ENCODE measurements at places on chromosomes 4 and X.
A peak's percentile ranks its signal among the peaks of the same experiment; 100 is the strongest.

DNA sequence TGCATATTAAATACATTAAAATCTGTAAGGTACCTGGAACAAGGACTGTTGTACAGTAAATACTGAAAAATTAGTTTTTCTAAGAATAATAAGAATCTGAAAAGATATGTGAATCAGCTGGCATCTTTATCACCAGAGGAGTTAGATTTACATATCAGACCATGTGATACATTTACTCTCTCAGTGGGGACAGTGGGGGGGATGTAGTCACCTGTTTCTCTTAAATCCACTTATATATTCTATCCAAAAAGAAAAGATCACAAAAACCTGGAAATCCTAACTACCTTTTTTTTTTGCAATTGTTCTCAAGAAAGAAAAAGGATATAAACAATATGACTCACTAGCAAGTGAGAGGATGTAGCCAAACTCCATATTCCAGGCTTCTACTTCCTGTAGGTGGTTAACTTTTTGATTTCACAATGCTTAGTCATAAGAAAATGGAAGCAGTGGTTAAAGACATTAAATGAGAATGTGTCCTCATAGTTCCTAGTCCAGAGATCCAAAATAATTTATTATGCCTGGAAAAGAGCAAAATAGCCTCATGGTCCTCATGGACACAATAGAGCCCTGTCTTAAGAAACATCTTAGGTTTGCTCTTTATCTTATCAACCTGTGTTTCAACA, 22.5 kb upstream of the MYOZ2 start:
- peak; percentile 21 for DNase-seq

- DNase-seq, result no peak
These were observed 194.6 kb downstream of the MAML3 start for GRCh38 chr4:139959396-139959795.

- peak; percentile 65 for DNase-seq
These were observed 43.1 kb downstream of the ADAMTS3 start for GRCh38 chr4:72525938-72526337.

DNA sequence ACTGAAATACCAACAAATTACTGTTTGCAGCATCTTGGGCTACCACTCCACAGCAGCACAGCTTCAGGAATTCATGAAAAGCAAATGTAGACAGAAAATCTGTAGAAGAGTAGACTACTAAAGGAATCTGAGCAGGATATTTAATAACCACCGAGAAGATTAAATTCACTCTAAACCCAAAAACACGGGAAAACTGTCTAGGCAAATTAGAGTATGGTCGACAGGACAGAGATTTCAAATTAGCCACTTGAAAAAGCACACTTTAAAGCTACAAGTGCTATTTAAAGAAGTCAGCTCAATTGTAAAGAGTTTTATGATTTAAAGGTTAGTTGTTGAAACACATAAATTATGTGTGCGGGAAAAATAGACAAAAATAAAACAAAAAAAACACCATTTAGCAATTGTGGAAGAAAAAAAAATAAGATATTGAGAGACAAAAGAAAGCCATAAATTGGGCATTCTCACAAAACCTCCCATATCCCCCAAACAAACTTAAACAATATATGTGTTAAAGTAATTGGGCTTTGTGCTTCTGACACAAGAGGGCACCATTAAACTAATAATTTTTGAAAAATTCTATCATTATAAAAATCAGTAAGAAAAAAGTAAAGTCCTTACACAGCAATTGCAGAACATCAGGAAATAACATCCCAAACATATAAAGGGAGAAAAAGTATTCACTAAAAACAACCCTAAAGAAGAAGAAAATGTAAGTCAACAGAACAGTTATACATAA, 880.8 kb downstream of the TECRL start:
- DNase-seq, result no peak

- DNase-seq, result no peak
These were observed 42.6 kb upstream of the IL13RA2 start for GRCh38 chrX:115060013-115060412.

DNA sequence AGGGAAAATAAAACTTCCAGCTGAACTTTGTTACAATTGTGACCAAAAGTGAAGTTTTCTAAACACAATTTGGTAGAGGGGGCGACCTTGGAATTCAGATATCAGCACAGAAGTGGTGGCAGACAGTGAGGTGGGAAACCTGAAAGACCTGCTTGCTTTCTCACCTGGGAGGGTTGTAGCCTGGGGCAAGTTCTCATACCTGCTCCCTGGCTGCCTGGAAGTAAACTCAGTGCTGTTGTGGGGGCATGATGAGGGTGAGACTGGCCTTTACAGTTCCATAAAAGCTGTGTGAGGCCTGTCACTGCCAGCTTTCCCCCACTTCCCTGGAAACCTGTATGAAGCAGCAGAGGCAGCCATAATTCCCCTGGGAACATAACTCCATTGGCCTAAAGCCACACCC, 1180.2 kb downstream of the FAM133A start:
- DNase-seq, result no peak

GRCh38 chrX:74923942-74924448, 1.3 kb downstream of the NEXMIF start:
- DNase-seq, result no peak

- no peak for DNase-seq
These were observed 8.7 kb upstream of the SHOX start for GRCh38 chrX:621705-622503.

GRCh38 chr4:152278172-152278504, 257.8 kb downstream of the FBXW7 start:
- DNase-seq, result no peak

DNA sequence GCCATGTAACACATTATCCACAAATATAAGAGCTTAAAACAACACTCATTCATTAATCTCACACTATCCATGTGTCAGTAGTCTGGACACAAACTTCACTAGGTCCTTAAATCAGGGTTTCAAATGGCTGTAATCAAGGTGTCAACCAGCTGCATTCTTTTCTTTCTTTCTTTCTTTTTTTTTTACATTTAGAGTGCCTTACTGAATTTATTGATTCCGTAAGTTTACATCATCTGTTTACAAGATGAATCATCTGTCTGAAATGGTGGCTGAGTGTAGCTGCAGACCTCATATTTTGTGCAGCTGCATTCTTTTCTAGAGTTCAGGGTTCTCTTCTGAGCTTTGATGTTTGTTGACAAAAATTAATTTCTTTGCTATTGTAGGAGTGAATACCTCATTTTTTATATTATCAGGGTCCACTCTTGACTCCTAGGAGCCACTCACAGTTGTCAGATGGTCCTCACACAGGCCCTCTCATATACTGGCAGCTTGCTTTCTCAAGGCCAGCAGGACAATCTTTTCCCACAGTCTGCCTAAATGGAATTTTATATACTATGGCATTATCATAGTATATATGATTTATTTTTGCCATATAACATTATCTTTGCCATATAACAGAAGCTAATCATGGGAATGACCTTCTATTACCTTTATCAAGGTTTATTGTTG, 37.8 kb downstream of the SPOCK3 start:
- no peak for DNase-seq

DNA sequence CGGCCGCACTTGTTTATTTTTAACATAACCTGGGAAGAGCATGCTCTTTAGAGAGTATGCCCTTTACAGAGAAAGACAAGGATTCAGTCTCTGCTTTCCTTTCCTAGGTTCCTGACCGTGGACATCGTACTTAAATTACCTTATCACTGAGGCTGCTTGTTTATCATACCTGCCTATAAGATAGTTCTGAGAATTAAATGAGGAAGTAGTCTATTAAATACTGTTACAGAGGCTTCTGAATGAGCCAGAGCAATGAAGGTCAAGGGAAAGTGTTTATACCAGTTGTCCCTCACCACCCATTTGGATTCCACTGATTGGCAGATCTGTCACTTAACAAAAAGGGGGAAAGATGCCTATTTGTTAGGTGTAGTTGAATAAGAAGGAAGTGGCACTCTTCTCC, 10.0 kb downstream of the TXLNG start:
- no peak for DNase-seq

- DNase-seq, result no peak
These were observed 24.9 kb upstream of the RNF150 start for GRCh38 chr4:141158219-141158618.

DNA sequence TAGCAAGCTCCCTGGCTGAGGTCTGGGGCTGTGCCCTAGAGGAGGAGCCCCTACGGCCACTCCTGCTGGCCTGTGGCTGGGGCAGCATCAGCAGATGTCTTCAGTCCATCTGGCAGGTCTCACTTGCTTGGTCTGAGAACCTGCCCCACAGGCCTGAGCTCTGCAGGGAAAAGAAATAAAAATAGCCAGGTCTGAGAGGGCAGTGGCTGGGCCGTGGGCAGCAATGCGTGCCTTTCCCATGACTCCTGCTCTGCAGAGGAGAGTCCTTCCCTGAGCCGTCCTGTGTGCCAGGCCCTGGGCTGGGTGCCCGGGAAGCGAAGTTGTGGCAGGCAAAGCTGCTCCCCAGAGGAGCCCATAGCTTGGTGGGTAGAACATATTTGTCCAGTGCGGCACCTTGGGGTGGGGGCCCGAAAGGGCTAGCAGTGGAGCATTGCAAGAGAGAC, 11.3 kb upstream of the KIAA0232 start:
- no peak for DNase-seq

- no peak for DNase-seq
These were observed 5.3 kb downstream of the SLAIN2 start for GRCh38 chr4:48346594-48346993.

- DNase-seq, result no peak
These were observed 23.1 kb downstream of the EIF4E start for GRCh38 chr4:98905839-98906238.

DNA sequence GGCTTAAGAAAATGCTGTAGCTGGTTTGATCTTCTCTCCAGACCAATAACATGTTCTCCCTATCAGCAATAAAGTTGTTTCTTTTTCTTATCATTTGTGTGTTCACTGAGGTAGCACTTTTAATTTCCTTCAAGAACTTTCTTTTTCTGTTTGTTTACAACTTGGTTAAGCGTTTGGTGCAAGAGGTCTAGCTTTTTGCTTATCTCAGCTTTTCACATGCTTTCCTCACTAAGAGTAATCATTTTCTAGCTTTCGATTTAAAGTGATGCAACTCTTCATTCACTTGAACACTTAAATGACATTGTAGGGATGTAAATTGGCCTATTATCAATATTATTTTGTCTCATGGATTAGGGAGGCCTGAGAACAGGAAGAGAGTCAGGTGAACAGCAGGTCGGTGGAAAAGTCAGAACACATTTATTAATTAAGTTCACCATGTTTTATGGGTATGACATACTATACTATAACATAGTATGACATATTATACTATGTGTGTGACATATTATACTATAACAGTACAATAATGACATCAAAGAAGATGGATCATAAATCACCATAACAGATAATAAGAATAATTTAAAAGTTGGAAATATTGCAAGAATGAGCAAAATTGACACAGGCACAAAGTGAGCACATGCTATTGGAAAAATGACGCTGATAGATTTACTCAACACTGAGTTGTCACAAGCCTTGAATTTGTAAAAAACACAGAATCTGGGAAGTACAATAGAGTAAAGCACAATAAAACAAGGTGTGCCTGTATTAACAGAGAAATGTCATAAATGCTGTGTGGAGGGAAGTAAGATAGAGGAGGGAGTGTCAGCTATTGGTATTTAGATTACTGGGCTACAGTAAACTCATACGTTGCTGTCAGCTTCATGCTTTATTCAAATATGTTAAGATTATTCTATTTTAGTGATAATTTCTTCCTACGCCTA, 218.6 kb upstream of the SLC7A11 start:
- no peak for DNase-seq

DNA sequence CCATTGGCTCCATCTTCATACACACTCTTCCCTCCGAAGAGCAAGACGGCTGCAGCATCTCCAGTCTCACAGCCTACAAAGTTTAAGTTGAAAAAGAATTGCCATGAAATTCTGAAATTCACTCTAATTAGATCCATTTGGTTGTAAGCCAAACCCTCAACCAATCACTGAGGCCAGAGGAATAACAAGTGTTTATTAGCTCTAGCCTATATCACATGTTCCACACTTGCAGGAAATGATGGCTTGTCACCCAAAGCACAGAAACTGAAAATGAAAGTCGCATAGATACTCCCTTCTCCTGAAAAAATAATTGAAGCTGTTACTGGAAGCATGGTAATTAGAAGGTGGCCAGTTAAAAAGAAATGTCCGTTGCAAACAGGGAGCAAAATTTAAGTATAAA, 1071.8 kb downstream of the CCSER1 start:
- DNase-seq, result no peak

- DNase-seq, result no peak
These were observed 4.8 kb upstream of the DAPP1 start for GRCh38 chr4:99811850-99812249.

DNA sequence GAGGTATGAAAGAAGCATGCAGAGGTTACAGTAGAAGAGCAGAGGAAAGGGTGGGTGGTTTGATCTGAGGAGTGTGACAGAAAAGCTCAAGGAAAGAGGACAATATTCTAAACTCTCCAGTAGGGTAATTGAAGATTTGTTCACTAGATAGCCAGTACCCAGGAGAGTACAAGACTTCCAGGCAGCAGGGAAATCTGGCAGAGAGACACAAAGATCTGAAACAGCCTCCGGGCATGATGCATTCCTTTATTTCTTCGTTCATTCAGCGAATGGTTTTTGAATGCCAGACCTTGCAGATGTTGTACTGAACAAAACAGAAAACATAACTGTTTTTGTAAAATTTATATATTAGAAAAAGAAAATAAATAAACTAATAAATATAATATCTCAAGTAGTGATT, 766.6 kb downstream of the FAT4 start:
- DNase-seq, result no peak

GRCh38 chrX:9557521-9557920, 92.7 kb downstream of the TBL1X start:
- no peak for DNase-seq

- DNase-seq, result no peak
These were observed 374.3 kb downstream of the AFF2 start for GRCh38 chrX:148874636-148875246.

DNA sequence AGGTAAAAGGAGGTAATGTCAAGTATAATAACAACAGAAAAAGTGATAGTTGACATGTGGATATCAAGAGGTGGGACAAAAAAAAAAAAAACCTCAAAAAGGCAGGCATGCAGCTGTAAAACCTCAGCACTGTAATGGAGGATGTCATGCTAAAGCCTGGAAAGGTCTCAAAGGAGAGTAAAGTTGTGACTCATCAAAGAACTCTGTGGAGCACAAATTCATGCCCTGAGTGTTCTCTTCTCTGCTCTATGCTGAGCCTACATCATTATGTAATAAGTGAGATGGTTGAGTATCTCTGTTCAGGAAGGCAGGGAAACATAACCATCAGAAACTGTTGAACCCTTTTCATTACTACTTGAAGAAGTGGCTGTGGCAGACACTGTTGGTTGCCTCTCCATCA, 597.8 kb downstream of the BCOR start:
- DNase-seq, result no peak

DNA sequence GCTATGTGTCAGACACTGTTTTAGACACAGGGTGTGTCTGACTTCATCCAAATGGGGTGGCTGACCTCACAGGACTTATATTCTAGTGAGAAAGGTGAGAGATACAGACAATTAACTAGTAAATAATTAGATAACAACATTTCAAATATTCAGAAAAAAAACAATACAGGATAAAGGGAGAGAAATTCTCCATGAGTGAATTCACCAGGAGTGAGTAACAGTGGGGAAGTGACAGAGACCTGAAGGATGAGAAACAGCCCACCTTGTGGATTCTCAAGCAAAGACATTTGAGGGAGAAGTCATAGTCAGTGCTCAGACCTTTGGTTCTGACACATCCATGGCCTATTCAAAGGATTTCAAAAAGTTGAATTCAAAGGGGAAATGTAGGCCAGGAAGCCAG, 627.9 kb downstream of the IQCM start:
- no peak for DNase-seq

- DNase-seq, result no peak
These were observed 108.2 kb upstream of the BMPR1B start for GRCh38 chr4:94649381-94650133.

- no peak for DNase-seq
These were observed 184.7 kb upstream of the NDP start for GRCh38 chrX:44157858-44158257.

GRCh38 chr4:76949276-76950051, at the start of gene SEPTIN11:
Gene SEPTIN11, plus strand, starts transcription at chr4:76949752. Its CDS starts 152 bp downstream, at chr4:76949904.
- DNase-seq, result peak; percentile 76

Measured in brain pericyte (primary cell).